ENCODE measurements at places on chromosomes 4 and X.

DNA sequence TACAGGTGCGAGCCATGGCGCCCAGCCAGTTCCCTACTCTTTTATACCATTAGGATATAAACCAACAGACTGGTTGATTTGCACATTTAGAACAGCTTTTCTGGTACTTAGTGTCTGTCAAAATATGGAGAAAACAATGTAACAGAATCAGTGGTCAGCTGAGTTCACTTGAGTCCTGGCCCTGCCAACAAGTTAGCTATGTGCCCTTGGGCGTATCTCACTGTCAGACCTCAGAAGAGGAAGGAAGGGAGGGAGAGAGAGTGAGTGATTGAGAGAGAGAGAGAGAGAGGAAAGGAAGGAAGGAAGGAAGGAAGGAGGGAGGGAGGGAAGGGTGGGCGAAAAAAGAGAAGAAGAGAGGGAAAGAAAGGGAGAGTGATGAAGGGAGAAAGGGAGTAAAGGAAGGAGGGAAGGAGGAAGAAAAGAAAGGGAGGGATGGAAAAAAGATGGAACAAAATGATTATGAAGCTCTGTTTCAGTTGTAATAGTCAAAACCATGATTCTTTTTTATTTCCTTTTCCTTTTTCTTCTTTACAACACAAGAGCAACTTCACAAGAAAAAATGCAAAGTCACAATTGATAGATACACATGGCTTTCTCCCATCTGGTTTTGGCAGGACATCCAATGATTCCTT lies 55.7 kb upstream of the PDGFRA start:
- DNase-seq, result no peak

- peak; percentile 14 for DNase-seq
Observed at GRCh38 chrX:150227321-150227860, 135.7 kb upstream of the MAMLD1 start.

GRCh38 chrX:47707031-47707780 lies 48.2 kb upstream of the UXT start:
- no peak for DNase-seq

DNA sequence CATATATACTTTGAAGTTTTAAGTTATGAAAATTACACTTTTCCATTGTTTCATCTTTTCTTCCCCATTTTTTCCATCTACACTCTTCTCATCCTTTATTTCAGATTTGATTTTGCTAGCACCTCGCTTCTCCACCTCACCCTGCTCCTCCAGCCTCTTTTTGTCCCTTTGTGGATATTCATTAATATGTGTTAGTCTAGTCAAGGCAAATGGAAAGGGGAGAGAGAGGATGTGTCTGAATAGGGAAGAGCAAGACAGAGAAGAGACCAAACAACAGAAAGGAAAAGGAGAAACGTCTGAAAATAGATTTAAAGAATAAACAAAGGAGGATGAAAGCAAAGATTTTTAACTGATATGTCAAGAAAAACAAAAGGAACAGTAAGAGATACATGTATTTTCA lies 24.1 kb downstream of the GPM6A start:
- no peak for DNase-seq

- DNase-seq, result no peak
Observed at GRCh38 chr4:35463251-35463952, 780.9 kb downstream of the ARAP2 start.

DNA sequence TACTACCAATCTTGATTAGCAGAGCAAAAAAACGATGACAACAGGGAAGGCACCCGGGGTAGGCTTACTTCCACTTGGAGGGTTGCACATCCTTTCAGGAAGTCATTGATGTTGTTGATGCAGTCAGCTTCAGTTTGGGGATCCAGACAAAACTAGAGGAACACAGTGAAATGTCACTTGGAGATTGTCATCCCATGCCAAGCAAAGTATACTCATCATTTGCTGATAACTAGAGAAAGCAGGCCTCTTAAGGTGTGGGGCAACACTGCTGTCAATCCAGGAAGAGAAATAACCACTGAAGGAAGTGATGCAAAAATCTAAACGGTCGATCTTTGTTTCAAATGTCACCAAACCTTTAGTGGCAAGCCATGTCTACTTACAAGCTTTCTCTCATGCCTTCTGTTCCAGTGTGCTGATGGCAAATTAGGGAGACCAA lies 1.4 kb downstream of the ARHGEF6 start:
- DNase-seq, result no peak

GRCh38 chr4:23068287-23068686 lies 375.6 kb downstream of the GBA3 start:
- DNase-seq, result no peak

DNA sequence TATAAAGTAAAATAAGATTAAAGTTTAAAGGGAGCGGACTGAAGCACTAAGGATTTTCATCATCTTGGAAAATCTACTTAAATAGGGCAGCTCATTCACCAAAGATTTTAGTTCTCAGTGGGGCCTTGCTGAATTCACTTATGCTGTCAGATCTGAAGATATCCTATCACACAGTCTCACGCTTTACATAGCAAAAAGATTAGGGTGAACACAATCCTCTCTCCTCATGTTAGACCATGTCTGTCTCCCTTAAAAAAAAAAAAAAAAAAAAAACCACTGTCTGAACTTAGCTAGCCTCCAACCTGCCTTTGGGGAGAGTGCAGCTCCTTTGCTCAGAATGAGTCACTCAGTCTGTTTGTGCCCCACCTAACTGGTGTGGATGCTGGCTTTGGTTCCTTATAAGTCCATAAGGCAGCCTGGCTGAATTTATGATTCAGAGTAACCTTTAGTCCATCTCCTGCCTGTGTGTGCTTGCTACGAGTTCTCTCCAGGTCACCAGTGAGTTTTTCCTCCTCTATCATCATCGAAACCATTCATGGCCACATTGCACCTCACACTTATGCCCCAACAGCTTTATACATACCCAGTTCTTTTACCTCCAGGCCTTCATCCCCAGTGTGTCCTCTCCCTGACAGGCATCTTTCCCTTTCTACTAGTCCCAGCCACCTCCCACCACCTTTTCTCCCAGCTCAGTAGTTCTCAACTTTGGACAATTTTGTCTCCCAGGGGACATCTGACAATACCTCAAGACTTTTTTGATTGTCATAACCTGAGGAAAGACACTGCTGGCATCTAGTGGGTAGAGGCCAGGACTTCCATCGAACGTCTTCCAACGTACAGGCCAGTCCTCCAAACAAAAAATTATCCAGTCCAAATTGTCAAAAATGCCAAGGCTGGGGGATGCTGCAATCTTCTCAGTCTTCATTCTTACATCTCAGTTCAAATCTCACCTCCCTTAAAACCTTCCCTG lies 220.7 kb upstream of the EMCN start:
- DNase-seq, result peak; percentile 65

GRCh38 chr4:174669270-174669669 lies 147.0 kb upstream of the HPGD start:
- peak; percentile 78 for DNase-seq

DNA sequence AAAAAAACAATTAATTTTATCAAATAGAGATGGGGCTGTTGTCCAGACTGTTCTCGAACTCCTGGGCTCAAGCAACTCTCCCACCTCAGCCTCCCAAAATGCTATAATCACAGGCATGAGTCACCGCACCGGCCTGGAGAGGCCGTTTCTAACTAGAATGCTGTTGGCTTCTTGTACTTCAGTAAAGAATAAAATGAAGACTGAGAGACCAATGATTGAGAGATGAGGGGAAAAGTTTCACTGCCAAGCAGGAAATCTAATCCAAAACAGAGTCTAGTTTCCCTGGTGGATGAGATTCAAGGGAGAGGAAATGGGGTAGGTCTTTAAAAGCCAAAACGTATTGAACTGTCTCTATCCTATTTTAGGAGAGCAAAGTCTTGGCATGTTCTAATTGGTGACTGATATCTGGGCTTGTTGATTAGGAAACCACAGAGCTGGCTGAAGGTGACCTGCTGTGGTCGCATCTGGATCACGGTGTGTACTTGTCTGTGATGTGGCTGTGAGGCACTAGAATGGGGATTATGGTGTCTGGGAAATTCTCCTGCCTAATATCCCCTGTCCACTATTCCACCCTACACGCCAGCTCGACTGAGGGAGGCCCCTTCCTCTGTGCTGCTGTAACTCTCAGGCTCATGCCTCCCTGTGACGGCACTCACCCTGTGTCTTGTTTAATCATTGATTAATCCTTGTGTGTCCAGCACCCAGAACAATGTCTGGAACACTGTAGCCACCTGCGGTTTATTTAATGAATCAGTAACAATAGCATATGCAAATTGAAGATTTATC lies 15.0 kb upstream of the TRIM2 start:
- DNase-seq, result peak; percentile 31

DNA sequence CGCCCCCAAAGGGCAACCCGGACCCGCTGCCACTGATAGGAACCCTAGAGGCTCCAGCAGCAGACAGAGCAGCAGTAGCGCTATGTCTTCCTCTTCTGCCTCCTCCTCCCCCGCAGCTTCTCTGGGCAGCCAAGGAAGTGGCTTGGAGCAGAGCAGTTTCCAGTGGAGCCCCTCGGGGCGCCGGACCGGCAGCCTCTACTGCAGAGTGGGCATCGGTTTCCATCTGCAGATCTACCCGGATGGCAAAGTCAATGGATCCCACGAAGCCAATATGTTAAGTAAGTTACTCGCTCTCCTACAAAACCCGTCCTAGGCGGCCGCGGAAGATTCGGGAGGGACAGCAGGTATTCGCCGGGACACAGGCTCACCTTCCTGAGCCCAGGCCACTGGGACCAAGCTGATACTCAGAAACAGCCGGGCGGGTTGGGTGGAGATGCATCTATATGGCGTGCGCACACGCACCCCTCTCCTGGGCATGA lies 477 bp downstream of the FGF5 start:
- DNase-seq, result peak; percentile 47

GRCh38 chrX:29903360-29903759 lies 312.0 kb upstream of the MAGEB2 start:
- no peak for DNase-seq

- DNase-seq, result no peak
Observed at GRCh38 chrX:7106649-7107048, 40.9 kb upstream of the STS start.

GRCh38 chr4:152680988-152681603 lies 1.3 kb upstream of the TMEM154 start:
- DNase-seq, result peak; percentile 83

- DNase-seq, result no peak
Observed at GRCh38 chr4:55440786-55441185, 45.0 kb downstream of the TMEM165 start.

GRCh38 chr4:140637836-140638235 lies 69.1 kb upstream of the UCP1 start:
- DNase-seq, result no peak

DNA sequence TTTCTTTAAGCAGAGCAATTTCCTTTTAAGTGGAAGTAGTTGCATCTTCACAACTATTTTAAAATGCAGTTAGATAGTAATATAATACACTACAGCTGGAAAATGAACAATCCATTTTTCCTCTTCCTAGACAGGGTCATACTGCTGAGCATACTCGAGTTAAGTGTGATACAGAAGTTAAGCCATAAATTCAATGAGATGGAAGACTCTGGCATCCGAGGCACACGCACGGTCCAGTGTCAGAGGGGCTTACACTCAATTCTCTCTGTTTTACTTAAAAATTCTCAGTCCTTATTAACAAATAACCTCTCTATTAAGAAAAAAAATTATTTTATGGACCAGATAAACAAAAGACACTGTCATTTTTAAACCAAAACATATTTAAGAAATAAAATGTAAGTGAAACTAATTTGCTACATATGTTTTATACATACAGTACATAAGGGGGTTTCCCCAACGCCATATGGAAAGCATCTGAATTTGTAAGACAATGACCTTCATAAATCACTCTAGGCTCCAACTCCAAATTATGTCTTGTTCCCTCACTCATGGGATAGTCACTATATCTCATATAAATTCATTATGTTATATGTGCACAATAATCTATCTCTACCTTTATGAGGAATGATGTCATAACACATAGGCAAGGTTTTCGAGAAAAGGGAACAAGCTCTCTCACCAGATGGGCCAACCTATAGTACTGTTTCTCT lies 315.3 kb downstream of the PAPSS1 start:
- DNase-seq, result no peak

DNA sequence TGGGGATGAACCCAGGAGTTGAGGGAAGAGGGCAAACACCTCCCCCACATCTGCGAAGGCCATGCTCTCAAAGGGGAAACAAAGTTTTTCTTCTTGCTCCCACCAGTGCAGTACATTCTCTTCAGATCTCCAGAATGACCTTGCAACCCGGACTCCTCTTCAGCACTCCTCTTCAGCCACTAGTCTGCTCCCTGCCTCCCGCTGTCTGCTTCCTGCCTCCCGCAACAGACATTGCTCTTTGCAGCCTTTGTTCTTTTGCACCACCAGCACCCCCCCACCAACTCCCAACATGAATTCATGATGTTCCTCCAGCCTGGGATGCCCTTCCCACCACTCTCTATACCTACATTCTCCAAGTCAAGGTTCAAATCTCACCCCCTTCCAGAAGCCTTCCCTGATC lies 32.1 kb downstream of the UTP14A start:
- no peak for DNase-seq

- DNase-seq, result no peak
Observed at GRCh38 chr4:111433441-111433840, 711.8 kb upstream of the FAM241A start.

DNA sequence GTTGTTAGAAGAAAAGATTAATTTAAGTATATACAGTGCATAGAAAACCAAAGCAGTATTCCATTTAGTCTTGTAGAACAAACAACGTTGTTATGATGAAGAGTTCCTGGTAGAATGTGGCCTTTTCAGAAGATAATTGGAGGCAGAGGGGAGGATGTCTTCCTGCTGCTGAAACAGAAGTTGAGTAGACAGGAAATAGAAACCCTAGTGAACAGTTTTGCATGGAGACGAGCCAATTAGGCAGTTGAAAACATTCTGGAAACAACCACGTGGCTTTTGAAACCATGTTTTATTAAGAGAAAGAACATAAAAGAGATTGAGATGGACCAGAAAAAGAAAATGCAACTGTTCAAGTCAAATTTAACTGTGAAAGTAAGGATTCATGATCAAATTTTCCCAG lies 325.2 kb downstream of the CAMK2D start:
- DNase-seq, result no peak

GRCh38 chrX:139025816-139026215 lies 314.3 kb upstream of the FGF13 start:
- no peak for DNase-seq

Measured in RCC 7860 (cell line).